NCI-H2029 treated with DMSO at 0.1 percent for 48 hours (cell line): ENCODE measurements at places on chromosomes 4 and X.
A peak's percentile ranks its signal among the peaks of the same experiment; 100 is the strongest.

DNA sequence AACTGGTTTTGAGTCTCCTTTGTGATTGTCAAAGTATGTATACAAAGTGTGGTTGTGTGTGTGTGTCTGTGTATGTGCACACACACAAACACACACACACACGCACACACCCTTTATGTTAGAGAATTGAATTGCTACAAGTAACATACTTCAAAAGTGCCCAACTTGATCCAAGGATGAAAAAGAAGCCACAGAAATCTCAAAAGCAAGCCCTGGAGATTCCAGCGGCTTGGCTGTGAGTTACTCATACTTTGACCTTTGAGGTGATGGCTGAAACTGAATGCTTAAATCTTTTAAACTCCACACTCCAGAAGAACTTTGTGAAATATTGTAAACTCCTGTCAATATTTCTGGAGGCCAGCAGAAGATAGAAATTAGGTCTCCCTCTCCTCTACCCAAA is 168.4 kb upstream of the NRK start:
- no peak for DNase-seq

DNA sequence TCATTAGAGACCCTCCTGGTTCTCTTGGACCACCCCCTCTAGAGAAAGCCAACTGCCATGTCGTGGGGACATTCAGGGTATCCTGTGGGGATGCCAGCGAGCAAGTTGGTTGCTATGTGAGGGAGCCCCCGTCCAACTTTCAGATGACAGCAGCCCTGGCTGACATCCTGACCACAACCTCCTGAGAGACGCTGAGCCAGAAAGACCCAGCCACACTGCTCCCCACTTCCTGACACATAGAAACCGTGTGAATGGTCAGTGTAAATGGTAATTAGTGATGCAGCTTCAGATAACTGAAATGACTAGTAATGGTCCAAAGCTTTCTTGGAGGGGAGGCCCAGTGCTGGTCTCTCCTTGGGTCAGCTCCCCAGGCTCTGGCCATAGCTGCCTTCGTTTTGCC is 10.8 kb downstream of the CLCN4 start:
- no peak for DNase-seq

DNA sequence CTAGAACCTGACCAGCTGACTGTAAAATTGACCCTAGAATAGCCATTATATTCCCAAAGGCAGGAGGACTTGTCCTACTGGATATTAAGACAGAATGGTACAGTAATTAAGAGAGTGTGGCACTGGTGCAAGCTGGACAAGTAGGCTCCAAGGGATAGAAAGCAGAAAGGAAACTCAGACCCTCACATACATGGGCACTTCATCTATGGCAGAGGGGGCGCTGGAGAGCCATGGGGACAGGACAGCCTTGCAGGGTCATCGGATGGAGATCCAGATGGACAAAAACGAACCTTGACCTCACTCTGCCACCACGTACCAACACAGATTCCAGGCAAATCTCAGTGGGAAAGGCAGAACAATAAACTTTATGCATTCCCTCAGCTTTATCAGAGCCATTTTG is 40.6 kb downstream of the GAB3 start:
- no peak for DNase-seq

DNA sequence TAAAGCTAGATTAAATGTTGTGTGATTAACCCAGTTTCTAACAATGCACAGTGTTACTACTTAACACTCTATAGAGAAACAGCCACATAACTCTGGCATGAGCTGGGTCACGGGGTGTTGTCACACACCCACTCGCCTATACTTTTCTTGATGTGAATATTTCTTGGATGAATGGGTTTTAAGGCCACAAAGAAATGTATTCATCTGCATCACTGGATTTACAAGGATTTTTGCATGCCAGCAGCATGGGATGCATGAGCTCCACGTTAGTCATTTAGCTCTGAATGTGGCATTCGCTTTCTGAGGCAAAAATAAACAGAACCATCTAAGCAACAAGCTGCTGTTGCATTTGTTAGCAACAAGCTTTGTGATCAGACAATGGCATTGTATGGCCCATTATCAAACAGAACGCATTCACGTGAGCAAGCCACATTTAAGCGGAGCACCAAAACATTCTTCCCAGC is 89.7 kb downstream of the LRP2BP start:
- DNase-seq = no peak

- peak; percentile 47 for DNase-seq
Observed at GRCh38 chr4:142350871-142351270, 495.2 kb downstream of the INPP4B start.

DNA sequence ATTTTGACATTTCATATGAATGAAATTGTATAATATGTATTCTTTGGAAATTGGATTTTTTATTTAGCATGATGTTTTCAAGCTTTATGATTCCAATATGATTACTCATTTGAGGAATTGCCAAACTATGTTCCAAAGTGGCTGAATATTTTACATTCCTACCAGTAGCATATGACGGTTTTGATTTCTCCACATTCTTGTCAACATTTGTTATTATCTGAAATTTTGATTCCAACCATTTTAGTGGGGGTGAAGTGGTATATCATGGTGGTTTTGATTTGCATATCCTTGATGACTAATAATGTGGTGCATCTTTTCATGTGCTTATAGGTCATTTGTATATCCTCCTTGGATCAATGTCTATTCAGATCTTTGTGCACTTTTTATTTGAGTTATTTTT is 2.6 kb upstream of the BEX1 start:
- no peak for DNase-seq

DNA sequence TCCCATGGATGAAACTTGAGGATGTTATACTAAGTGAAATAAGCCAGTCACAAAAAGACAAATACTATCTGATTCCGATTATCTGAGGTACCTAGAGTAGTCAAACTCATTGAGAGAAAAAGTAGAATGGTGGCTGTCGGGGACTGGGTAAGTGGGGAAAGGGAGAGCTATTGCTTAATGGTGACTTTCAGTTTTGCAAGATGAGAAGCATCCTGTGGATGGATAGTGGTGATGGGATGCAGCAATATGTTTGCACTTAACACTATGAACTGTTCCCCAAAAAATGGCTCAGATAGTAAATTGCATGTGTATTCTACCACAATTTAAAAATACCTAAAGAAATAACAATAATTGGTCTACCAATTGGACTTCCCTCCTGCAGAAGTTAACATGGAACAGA is 181.5 kb downstream of the SHROOM3 start:
- no peak for DNase-seq

DNA sequence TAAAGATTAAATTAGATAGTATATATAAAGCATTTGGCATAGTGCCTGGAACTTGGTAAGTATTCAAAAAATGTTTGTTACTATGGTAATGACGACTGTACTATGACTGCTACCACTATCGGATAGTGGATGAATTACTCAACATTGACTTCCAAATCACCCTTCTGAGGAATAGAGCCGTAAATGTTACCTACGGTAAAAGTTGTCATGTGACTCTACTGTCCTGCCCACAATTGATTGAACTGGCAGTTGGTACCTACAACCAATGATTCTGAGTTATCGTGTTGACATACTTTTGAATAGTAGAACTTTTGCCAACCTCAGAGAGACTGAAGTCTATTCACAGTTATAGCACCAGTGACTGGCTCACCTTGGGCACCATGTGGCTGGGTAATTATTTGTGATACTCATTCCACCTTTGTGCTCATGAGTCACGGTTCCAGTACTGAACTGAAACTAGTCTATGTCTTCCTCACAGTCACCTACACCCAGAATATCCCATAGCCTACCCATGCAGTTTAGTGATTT is 185.5 kb upstream of the PITX2 start:
- no peak for DNase-seq

DNA sequence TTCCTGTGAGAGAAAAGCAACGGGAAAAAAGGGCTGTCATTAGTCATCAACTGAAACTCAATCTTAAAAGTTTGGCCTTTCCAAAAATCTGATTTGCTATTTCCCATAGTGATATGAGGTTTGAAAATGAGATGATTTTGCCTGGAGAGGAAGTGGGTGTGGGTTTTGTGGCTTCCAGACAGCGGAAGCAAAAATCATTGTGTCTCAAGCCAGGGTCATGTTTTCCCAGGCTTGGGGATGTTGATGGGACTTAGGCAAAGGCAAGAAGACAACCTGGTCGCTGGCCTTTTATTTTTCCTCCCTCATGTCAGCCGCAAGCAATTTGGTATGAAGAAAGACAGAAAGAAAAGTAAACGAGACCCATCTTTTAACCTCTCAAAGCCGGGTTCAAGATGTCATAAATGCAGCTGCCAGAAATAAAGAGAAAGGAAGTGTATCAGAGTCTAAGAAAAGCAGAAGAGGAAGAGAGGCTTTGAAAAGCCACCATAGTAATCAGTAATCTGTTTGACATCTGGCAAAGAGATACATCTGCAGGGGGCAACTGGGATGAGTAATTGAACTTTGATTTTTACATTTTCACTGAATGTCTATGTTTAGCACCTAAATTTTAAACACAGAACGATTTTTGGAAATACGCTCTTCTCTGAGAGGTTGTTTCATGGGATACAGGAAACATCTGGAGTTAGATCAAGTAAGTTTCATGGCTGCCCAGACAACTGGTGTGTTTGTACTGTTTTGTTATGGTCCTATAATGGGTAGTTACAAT is 521.6 kb upstream of the SLIT2 start:
- DNase-seq = no peak

DNA sequence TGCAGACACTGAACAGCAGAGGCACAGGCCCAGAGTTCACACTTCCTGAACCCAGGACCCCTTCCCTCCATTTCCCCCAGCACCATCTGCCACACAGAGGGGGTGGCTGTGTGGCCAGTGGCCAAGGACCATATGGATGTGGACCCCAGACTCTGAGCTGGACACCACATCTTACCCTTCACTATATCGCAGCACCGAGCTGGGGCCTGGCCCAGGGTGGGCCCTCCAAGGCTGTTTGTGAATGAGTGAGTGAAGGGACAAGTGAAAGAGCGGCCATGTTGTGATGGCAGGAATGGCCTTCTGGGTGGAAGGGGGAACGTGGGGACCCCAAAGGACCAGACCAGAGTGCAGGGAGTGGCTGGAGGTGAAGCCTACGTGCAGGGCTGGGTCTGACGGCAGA is 248.6 kb downstream of the AFAP1 start:
- DNase-seq = no peak

- peak; percentile 34 for DNase-seq
Observed at GRCh38 chr4:127965803-127966175, 583 bp downstream of the ABHD18 start.

GRCh38 chr4:161828061-161828460 is 335.7 kb downstream of the FSTL5 start:
- no peak for DNase-seq
